ENCODE measurements at places on chromosomes 3 and 15.

DNA sequence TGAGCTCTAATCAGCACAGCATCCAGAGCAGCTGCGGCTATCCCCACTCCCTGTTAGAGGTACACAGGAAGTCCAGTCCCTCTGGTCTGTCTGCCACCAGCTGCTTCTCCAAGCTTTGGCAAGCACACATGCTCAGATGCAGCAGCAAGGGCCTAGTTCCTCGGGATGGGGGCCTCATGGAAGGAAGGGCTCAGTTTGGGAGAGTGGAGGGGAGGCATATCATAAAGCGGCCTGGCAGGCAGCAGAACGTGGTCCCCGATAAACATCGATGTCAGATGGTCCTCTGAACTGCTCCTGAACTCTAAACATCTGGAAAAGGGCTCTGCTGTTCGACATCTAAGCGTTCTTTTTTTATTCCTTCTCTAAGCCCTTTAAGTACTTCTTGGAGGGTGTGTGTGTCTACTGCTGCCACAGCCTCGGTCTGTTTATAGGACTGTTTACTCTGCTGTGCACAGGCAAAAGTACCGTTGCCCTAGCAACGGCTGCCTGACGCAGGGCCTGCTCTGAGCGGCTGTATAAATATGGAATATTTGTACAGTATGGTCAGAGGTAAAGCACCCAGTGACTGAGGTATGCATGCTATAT, 74.6 kb downstream of the PRICKLE2 start:
- no peak for DNase-seq

- no peak for DNase-seq
These were observed 57.9 kb downstream of the B3GNT5 start for GRCh38 chr3:183310936-183311335.

GRCh38 chr3:55178336-55178735, 250.5 kb upstream of the LRTM1 start:
- no peak for DNase-seq

- no peak for DNase-seq
These were observed 14.1 kb downstream of the ANKRD34C start for GRCh38 chr15:79296583-79296982.

DNA sequence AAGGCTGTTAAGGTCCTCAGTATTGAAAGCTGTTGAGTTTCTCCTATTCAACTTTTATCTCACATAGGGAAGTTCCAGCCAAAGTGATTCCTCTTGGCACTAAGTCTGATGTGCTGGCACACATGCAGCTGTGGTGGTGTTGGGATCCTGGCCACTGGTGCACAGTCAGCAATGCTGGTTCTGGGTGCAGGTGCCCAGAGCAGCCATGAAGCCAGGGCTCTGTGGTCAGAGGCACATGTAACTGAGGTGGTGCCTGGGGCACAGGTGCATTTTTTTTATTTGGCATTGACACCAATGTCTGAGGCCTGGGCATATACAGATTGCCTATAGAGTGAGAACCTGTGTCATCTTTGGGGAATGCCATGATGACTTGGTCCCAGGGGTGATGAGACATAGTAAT, 271.4 kb downstream of the POLQ start:
- DNase-seq, result no peak

- DNase-seq, result no peak
These were observed 232.4 kb downstream of the NFKBIZ start for GRCh38 chr3:102081572-102082289.

DNA sequence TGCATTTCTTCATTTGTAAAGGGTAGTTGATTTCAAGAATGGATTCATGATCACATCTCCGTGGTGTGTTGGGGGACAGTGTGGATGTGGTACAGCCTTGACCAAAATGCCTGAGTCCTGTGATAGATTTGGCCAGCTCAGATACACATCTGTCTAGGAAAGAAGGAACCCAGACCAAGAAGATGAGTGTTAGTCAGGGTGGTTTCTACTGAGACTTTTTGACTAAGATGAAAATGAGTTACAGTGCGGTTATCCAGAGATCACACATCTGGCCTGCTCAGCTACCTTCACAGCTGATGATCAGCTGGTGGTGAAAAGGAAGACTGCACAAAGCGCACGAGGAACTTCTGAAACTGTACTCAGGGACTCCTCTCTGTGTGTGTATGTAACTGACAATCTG, 68.0 kb downstream of the FNDC3B start:
- no peak for DNase-seq

DNA sequence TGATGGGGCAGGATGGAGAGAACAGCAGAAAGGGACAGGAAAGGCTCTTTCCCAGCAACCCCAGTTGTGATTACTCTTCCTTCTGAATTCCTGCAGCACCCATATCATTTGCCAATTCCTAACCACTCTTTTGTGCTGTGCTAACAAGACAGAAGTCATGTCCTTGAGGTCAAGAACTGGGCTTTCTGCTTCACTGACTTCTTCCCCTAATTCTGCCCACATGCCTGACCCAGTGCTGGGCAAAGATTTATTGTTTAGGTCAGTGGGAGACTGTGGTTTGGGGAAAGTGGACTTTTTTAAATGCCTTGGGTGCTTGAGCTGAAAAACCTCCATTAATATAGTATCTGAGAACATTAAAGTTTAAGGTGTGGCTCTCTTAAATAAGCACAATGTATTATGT, 4.2 kb upstream of the EFCAB12 start:
- no peak for DNase-seq

GRCh38 chr3:181442066-181442465, 269.7 kb upstream of the SOX2 start:
- DNase-seq, result no peak

DNA sequence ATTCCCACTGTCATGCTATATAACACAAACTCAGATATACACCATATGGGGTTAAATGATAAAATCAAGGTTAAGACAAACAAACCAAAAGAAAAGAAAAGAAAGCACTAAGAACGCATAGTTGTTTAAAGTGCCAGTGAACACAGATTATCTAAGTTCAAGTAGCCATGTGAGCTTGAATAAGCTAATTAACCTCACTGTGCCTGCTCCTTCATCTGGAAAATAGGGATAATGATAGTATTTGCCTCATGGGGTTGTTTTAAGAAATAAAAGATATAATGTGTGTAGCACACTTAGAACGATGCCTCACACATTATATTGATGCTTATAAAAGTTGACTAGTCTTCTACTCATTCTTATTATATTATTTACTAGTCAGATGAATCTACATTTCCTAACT, 72.6 kb upstream of the IL12A start:
- DNase-seq, result no peak

GRCh38 chr3:28916713-28917499, 364.0 kb upstream of the RBMS3 start:
- DNase-seq, result peak; percentile 49

GRCh38 chr3:72082186-72082715, 297.3 kb upstream of the PROK2 start:
- DNase-seq, result no peak

- DNase-seq, result no peak
These were observed 10.6 kb downstream of the RPS27L start for GRCh38 chr15:63146684-63147083.

- no peak for DNase-seq
These were observed 146.5 kb upstream of the UBE2E1 start for GRCh38 chr3:23659274-23659673.

GRCh38 chr15:56341201-56341600, 24.0 kb upstream of the TEX9 start:
- no peak for DNase-seq

DNA sequence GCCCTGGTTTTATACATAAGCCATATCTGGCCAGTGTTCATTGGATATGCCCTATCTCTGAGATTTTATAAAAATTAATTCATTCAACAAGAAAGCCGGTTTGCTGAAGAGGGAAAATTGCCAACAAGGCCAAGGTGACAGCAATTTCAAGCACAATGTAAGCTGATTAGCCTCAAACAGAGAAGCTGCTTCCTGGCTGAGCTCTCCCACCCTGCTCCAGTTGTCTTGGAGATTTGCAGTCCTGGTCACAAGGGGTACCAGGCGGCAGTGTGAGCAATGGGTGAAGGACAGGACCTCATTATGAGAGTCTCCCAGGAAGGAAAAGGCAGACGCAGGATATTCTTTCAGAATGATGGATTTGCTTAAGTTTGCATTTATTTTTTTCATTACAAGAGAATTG, 5.4 kb upstream of the THSD4 start:
- no peak for DNase-seq

GRCh38 chr3:106399761-106400160, 530.9 kb upstream of the CBLB start:
- no peak for DNase-seq

DNA sequence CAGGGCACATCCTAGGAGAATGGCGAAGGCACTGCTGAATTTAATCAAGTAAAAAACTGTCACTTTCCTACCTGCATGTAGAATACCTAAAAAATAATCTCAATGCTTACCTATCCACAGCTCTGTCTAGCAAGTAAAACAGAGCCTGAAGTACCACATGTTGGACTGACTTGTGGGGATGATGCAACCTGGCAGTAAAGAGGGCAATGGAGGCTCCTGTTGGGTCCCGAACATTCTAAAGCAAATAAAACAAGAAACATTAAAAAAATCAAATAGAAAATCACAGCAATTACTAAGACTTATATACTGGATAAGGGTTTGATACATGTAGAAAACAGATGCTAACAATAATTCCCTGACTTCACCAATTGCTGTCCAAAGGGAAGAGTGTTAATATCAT, 56.1 kb downstream of the PTPN9 start:
- no peak for DNase-seq

GRCh38 chr3:102140116-102140515, 290.8 kb downstream of the NFKBIZ start:
- DNase-seq, result no peak

DNA sequence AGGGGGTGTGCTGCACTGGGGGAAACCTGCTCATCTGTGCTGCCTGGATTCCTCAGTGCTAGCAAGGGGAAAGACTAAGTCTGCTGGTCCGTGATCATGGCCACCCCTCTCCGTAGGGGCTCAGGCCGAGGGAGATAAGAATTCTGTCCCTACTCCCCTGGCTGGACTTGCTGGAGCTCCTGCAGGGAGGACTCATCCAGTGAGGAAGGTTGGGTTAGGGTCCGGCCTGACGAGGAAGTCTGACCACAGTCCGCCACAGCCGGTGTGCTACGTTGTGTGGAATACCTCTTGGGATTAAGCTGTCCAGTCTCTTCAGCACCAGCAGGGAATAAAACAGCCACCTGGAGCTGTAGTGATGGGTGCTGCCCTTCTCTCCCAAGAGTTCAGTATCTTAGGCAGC, 1309.1 kb upstream of the CADM2 start:
- DNase-seq, result no peak

- peak; percentile 34 for DNase-seq
These were observed 16.9 kb downstream of the ANPEP start for GRCh38 chr15:89797678-89798201.

- no peak for DNase-seq
These were observed 363.3 kb downstream of the ULK4 start for GRCh38 chr3:41598402-41599126.

DNA sequence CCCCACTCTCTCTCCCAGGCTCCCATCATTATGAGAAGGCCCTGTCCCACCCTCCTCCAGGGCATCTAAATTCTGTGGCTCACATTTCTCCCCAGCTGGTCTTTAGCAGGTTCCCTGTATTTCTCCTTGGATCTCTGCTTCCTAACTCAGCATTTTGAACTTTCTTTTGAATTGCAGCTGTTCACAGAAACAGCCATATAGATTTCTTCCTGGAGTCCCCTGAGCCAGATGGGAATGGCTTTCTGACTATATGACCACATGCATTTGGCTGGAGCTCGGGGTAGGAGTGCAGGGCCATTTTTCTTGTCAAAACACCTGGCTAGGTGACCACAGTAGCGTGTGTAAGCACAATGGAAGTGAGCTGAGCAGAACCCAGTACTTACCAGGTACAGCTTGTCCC, 22.0 kb downstream of the RBP2 start:
- DNase-seq, result no peak

DNA sequence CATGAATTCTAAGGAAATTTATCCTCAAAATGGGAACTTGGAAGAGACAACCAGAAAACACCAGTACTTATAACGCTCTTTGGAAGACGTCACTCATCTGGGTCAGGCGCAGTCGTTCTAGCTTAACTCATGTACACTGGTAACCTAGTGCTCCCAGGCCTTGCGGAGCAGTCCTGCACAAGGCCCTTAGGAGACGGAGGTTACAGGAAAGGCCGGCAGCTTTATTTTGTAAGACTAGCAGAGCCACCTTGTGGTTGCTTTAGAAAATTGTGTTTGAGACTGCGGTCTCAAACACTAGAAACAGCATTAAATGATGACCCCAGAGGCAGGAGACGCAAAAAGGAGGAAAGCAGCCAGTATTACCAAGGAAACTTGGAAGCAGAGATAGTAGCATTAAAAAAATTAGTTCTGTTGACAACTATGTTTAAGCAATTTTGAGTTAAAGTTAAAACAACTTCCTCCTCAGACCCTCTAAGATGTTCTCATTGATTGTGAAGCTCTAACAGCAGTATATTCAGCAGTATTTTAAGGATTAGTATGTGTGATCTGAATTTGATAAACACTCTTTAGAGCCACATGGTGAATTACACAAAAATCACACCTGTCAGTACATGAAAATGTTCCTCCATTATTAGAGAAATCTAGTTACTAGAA, 141.9 kb upstream of the C2CD4B start:
- no peak for DNase-seq

DNA sequence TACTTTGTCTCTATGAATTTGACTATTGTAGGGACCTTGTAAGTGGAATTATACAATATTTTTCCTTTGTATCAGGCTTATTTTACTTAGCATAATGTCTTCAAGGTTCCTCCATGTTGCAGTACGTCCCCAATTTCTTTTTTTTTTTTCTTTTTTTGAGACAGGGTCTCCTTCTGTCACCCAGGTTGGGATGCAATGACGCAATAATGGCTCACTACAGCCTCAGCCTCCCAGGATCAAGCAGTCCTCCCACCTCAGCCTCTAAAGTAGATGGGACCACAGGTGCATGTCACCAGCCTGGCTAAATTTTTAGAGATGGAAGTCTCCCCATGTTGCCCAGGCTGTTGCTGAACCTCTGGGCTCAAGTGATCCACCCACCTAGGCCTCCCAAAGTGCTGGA, 40.5 kb upstream of the RPS17 start:
- DNase-seq, result no peak

DNA sequence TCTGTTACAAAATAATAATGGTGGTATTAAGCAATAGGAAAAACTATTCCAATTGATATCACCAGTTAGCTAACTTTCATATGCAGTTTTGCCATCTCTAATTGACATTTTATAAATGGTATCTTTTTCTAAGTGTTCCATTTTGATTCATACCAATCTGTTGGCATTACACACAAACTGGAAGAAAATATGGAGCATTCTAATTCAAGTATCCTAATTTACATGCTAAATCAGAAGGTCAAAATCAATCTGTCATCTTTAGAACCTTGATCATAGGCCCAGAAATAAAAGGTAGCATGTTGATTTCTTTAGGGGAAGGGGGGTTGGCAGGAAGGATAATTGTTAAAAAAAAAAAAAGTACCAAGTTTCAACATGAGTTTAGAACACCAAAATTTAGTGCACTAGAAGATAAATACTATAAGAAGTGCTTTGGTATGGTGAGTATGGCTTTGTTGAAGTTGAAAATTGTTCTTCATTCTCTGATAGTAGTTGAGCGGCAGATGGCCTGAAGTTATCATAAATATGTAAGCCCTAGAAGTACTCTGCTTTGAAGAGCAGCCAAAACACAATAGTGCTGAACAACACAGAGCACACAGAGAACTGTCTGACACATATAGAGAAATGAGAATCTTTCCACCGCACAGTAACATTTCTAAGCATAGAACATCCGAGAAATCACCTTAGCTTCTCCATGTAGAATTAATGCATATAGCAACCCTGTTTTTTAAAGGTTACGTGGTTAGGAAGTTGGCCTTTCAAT, 130.1 kb downstream of the TAFA4 start:
- no peak for DNase-seq
